ENCODE measurements at places on chromosomes 12 and 14.

GRCh38 chr14:72352012-72352411, 419.8 kb downstream of the RGS6 start:
- DNase-seq = no peak

DNA sequence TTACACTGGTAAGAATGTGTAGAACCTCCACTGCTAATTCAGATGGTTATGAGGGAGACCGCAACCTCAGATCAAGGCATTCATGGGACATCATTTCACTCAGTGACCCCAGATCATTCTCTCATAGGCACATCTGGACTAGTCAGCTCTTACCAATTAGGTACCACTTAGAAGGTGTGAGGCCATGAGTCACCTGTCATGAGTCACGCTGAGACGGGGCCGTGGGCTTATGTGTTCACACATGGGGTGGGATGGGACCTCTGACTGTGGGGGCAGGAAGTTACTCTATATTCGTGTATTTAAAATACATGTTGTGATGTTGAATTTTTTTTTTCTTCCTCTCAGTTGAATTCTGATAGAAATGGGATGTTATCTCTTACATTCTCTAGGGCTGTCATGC, 55.9 kb downstream of the CCDC92 start:
- no peak for DNase-seq

DNA sequence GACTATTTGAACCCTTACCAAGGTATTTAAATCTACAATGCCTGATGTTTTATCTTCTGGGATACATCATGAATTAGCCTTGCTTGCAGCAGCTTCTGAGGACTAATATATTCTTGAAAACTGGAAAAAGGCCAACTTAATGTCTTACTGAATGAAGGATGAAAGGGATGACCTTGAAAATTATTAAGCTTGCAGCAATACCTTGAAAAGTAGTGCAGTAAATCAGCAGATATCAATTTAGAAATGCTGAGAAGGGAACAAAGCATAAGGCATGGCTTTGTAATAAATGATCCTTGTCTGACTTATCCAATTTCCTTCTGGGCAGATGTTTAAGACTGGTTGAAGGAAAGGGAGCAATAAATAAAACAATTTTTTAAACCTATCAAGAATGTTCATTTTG, 37.3 kb upstream of the FERMT2 start:
- no peak for DNase-seq

- DNase-seq = no peak
Observed at GRCh38 chr12:41566703-41567102, 378.6 kb downstream of the PDZRN4 start.

- DNase-seq = no peak
Observed at GRCh38 chr12:52691076-52691840, 11.1 kb upstream of the KRT1 start.

- DNase-seq = no peak
Observed at GRCh38 chr14:68767248-68767645, 25.6 kb downstream of the ZFP36L1 start.

- no peak for DNase-seq
Observed at GRCh38 chr14:26808407-26808806, 210.6 kb upstream of the NOVA1 start.

GRCh38 chr14:58428118-58428683, 682 bp downstream of the KIAA0586 start:
- DNase-seq = peak; percentile 8

- DNase-seq = no peak
Observed at GRCh38 chr14:88516861-88517357, 37.9 kb downstream of the PTPN21 start.

- DNase-seq = no peak
Observed at GRCh38 chr12:103929784-103930033, 501 bp upstream of the HSP90B1 start.

DNA sequence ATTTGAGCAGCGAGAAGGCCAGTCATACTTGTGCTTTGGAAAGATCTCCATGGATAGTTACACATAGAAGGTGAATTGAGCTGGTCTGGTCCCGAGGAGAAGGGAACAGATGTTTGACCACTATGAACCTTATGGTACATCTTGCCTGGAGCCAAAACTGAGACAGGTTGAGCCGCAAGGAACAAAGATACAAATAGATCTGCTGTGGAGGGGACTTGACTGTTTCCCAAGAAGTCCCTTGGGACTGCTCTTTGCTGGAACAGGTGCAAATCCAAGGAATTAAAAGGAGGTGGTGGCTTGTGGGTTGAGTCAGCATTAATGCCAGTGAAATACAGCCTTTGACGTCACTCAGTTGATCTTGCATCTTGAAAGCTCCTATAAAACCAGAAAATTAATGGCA, 68.8 kb upstream of the PRIMA1 start:
- no peak for DNase-seq
